ENCODE measurements at places on chromosomes 4 and X.

DNA sequence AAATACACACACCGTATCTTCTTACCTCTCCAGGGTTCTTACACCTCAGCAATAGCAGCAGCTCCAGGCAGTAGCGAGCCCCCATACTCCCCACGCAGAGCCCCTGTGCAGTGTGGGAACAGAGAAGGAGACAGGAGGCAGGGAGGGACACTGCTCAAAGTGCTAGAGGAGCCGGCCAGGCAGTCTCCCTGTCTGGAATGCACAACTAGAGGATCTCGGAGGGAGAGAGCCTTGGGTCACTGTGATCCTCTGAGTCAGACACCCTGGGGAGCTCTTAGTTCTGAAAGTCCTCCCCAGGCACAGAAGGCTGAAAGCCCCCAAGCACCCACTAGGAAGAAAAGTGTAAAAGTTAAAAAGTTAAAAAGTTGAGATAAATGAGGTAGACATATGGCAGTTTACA is 16.0 kb downstream of the AMELX start:
- no peak for DNase-seq

DNA sequence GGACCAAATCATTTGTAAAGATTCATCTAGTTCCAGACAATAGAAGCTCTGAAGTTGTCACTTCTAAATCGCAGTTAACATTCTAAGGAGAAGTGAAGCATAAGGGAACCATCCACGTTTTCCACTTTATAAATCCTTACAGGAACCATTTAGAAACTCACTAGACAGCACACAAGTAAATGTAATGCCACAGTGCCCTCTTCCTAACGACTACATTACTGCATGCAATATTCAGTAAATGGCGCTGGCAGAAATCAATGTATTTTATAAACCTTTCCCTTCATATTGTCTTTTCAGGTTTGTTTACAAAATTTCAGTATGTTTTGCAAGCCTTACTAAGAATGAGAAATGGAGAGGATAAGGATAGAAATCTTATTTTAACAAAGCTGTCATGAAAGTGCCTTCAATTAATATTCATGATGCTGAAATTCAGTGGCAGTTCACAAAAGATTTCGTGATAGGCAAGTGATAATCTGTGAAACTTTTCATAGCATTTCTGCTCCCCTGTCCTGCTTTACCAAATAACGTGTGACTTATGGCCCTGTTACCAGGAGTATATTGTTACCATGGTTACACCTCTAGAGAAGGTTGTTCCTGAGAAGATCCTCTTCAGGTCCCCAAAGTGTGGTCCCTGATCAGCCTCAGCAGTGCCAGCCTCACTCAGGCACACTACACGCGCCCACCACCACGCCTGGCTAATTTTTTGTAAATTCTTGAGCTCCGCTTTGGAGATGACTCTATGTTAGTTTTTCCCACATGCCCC is 54.2 kb downstream of the TMA16 start:
- DNase-seq, result no peak

DNA sequence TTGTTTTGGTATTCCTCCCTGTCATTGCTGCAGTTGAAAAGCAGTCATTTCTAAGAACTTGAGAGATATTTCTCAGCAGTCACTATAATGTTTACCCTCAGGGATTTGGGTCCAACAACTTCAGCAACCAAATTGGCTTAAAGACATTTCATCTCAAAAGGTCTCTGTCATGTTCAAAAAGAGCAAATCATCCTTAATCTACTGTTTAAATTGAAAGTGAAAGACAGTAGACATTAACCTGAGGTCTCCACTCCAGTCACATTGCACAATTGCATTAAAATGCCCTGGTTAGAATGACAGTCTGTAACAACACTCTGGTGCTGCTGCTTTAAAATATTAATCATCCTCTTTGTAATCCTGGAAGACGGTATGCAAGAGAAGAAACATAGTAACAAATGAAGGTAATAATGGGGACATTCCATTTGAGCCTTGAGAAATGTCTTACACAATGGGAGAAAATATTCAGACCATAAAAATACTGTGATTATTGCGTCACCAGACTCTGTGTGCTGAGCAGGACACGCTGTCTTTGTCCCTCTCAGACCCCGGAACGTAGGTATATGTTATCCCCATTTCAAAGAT is 90.2 kb upstream of the UNC5C start:
- DNase-seq, result no peak

GRCh38 chr4:52249581-52249980 is 198.5 kb downstream of the SPATA18 start:
- no peak for DNase-seq

- DNase-seq, result no peak
Measured at GRCh38 chrX:119190091-119190681, 45.9 kb upstream of the PGRMC1 start.

- DNase-seq, result no peak
Measured at GRCh38 chr4:181952478-181952877, 290.7 kb upstream of the TENM3 start.

GRCh38 chr4:119937746-119938145 is 128.9 kb downstream of the MAD2L1 start:
- no peak for DNase-seq

GRCh38 chr4:27305246-27305645 is 444.6 kb downstream of the STIM2 start:
- no peak for DNase-seq

DNA sequence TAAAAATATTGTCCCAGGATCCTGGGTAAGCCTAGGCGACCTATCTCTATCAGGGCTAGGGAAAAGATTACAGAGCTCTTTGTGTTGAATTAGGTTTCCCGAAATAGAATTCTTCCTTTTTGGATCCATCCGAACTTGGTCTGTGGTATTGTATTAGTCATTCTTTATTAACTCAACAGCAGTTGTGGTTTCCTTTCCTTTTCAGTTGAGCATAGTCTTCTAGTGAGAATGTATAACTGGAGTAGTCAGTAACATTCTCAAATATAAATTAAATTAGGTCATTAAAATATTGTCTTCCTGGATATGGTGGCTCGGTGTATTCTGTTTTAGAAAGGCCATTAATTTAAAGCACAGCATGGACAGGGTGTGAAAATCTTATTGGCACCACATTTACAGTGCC is 520.4 kb downstream of the NLGN4X start:
- DNase-seq, result no peak

DNA sequence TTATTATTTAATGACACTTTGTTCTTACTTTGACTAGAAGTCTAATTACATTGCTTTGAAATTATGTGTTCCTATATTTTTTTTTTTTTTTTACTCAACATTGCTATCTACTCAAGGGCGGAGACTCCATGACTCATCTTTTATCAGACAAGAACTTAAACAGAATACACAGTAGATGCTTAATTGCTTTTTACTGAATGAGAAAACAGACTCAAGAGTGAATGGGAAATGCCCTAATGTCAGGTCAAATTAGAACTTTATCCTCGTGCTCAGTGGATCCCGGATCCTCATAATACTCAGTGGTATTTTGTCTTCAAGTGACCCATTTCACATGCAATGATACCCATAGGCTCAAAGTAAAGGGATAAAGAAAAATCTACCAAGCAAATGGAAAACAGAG is 954.5 kb upstream of the IGFBP7 start:
- no peak for DNase-seq

DNA sequence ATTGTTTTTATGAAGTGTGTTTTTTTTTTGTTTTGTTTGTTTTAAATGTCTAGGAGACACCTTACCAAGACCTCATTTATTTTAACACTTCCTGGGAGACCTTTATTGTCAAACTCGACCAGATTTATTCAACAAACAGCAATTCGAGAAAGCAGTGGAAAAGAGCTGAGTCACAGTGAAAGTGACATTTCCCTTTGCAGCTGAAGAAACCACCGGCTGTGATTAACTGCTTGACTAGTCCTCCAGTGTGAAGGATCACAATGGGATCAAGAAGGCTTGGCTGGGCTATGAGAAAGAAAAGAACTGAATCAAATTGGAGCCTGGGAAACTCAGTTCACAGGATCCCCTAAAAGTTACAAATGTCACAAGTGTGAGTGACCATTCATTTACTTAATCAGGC is 11.9 kb upstream of the ADH7 start:
- no peak for DNase-seq

DNA sequence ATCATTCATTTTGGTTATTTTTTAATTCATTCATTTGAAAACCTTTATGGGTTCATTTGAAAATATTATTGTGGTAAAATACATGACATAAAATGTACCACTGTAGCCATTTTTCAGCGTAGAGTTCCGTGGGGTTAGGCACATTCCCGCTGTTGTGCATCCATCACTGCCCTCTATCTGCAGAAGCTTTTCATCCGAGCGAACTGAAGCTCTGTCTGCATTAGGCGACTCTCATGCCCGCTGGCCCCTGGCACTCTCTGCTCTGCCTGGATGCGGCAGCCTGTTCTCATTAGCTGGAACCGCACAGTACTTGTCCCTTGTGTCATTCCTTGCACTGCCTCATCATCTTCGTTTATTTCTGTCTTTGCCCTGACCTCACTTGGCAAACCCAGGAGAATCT is 17.5 kb downstream of the CFAP99 start:
- no peak for DNase-seq

DNA sequence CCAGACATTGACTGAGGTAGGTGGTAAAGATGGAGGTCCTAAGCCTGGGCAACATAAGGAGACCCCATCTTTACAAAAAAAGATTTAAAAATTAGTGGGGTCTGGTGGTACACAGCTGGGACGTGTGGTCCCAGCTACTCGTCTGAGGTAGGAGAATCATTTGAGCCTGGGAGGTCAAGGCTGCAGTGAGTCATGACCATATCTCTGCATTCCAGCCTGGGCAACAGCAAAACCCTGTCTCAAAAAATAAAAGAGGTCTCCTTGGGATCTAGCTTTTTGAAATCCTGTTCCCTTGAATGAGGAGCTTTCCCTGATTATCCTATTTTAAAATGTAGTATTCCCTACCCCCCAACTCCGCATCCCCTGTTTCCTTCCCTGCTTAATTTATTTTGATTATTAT is 78.7 kb upstream of the OGT start:
- DNase-seq, result no peak

DNA sequence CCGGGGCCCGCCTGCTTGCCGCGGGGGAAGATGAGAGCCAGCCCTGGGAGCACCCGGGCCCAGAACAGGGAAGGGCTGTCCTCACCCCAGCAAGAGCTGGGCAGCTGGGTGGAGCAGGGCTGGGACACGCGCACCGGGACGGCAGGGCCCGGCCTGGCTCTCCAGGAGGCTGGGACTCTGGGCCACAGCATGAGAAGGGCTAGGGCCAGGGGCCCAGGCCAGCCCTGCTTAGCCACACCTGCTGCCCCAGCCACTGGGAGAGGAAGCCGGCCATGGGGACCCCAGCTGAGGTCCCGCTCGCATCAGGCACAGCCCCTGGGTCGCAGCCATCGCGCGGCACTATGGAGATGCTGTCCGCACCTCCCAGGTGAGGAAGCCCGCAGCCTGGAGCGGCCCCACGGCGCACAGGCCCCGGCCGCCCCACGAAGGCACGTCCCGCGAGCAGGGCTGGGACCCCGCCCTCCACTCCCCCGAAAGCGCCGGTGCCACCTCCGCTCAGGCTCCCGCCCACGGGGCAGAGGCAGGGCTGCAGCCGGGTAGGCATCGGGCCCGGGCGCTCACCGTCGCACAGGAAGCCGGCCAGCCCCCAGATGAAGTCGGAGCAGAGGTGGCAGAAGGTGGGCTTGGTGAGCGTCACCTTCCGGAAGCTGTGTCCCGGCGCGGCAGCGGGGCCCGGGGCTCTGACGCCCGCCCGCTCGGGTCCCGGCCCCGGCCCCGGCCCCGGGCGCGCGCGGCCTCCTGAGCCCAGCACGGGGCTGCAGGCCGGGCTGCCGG is 531 bp downstream of the DGKQ start:
- DNase-seq, result peak; percentile 24

DNA sequence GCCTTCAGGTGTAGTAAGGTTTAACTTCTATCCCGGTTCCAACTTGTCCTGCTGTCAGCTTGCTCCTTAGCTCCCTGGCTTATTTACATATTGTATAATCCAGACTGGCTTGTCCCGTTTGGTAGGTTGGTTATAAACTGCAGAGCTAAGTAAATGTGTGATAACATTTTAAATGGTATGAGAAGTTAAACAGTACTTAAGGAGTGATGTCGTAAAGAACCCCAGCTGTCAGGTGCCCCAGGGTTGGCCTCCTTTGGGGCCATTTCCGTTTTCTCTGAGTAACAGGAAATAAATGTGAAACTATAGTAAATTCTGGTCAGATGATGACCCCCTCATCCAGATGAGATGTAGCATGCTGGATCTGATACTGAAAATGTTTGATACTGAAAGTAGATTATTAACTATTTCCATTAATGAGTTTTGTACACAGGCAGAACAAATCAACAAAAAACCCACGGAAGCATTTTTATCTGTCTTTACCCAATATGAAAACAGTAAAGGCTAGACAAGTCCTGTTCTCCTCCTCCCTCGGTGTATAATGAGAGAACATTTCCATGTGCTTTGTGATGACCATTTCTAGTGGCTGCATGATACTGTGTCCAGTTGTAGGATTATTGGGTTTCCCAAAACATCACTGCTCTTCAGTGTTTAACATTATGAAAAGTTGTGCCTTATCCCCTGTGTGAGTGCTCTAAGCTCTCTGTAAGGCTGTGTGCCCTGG is 22.4 kb downstream of the GAB1 start:
- DNase-seq, result no peak

GRCh38 chr4:139015948-139016471 is 429 bp downstream of the NOCT start:
- DNase-seq, result peak; percentile 6

GRCh38 chrX:72306851-72307645 is 1.3 kb upstream of the CITED1 start:
- no peak for DNase-seq

DNA sequence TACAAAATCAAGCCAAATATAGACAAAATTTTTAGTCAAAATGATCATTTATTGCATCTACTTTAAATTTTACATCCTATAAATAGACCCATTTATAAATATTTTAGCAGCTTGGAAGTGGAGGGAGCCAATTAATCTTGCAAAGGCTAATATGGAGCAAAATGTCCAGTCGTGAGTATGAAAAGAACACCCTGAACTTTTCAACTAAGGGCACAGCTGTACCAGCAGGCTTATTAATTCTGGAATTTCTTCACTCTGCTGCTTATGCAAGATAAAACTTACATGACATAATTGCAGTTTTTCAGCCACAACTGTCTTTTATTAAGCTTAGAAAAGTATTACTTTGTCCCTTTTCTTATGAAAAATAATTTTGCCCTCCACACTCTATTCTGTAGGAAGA is 22.9 kb upstream of the USP53 start:
- no peak for DNase-seq

- DNase-seq, result no peak
Measured at GRCh38 chr4:76951672-76952010, 2.1 kb downstream of the SEPTIN11 start.

DNA sequence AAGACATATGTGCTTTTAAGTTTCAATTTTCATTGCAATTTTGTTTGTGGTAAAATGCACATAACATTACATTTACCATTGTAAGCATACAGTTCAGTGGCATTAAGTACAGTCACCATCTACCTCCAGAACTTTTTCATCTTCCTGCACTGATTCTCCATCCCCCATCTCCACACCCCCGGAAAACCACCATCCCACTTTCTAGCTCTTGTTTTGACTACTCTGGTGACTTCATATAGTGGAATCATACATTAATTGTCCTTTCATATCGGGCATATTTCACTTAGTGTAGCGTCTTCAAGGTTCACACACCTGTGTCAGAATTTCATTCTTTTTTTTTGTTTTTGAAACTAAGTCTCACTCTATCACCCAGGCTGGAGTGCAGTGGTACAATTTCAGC is 143.5 kb downstream of the GPR143 start:
- no peak for DNase-seq
